ENCODE measurements at places on chromosomes 1 and 21. TPM values are rescaled to one million over a fixed set of nuclear protein-coding genes. Genes with fewer than 3 reads are reported as not detected.

KPRP gene
- total RNA-seq: not detected

GNAT2 gene
- total RNA-seq: not detected

HIVEP3 gene
- total RNA-seq: 23.0 TPM

SLAMF6 gene
- total RNA-seq: 10.7 TPM

KCNJ10 gene
- total RNA-seq: not detected

ZNF695 gene
- not detected for total RNA-seq

TACSTD2 gene
- total RNA-seq: 138 TPM

NR5A2 gene
- 2.1 TPM for total RNA-seq

NOL9 gene
- total RNA-seq: 25.5 TPM

VAV3 gene
- total RNA-seq: 5.9 TPM
